ENCODE measurements at places on chromosomes 2 and 18.

DNA sequence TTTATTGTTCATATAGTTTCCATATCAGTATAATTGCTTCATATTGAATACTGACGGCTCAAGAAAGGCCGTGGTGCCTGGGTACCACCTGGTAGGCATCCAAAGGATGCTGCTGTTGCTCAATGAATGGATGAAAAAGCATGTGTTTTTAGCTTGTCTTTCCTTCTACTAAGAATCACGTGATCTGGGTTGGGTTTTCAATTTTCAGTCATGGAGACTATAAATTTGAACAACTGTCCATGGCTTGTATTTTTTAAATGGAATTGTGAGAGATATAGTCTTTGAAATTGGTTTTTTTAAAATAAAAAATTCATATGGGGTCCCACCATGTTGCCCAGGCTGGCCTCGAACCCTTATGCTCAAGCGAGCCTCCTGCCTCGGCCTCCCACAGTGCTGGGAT lies 25.3 kb downstream of the EMILIN2 start:
- DNase-seq: no peak

GRCh38 chr2:71781695-71782228 lies 328.4 kb downstream of the DYSF start:
- no peak for DNase-seq

DNA sequence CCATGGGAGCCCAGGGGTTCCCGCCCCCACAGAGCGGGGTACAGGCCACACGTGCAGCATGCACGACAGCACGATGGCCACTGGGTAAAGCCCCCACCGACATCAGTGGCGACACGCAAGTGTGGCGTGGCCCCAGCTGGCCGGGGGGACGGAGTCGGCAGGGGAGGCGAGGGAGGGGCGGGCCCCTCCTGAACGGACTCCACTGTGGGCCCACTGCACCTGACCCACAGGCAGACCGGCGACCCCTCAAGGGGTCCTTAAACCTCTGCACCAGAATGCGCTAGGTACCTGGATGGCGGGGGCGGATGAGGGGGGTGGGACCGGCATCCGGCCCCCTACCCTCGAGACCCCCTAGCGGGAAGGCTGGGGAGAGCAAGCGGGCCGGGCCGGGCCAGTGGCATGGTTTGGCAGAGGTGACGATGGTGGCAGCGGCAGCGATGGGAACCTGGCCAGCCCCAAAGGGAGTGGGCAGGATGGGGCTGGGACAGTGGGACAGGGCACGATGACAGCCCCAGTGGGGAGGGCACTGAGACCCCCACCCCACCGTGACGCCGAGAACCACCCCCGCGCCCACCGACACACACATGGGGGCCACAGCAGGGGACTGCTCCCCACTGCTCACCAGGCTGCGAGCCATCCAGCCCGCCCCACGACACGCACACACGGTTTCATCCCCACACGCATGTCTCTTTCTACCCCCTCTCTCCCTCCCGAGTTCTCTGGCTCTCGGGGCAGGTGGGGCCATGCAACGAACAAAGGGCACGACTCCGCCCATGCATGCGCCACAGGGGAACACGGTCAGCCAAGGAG lies 91.9 kb upstream of the ANKRD30BL start:
- DNase-seq: no peak

DNA sequence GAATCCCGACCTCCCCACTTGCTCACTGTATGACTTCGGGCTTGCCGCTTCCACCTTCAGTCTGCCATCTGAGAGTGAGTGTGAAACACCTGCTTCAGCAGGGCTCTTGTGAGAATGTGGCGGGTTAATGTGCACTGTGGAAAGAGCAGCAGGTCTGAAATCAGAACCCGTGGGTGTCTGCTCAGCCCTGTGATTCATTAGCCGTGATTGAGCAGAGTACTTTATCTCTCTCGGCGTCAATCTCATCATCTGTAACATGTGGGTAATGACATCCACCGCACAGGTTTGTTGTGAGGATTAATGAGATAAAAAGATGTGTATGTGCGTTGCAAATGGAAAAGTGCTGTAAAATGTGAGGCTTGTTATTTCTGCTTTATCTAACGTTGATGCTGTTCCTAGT lies 128.6 kb downstream of the LRATD1 start:
- DNase-seq: no peak

DNA sequence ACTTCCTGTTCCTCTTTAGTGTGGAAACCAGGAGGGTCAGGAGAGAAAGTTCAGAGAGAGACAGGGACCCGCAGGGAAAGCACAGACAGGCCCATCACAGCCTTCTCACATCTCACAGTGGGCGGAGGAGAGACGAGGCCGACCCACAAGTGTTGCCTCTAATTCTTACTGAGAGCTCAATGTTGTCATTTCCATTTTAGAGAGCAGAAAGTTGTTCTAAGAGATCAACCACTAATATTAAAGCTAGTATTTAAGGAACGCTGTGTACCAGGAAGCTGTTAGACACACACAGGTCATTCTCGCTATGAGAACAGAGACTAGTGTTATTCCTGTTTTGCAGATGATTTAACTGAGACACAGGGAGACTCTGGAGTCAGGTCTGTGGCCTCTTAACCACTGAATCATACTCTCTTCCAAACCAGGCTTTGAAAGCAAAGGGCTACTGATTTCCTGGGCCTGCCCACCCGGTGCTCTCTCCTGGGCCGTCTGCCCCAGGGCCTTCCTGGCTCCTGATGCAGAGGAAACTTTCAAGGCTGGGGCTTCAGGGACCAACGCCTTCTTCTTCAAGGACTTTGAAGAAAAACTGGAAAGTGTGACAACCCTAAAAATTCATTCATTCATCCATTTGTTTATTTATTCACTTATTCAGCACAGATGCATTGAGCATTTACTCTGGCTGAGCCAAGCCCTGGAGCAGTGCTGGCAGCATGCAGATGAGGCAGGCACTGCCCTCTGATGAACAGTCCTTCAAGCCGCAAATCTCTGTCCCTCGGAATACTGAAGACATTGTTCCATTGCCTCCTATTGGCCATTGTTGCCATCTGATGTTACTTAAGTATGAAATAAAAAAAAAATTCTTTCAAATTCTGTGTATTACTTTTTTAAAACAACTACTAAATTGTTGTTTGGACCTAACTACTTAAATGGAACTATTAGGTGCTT lies 37.2 kb upstream of the BIN1 start:
- DNase-seq: no peak

DNA sequence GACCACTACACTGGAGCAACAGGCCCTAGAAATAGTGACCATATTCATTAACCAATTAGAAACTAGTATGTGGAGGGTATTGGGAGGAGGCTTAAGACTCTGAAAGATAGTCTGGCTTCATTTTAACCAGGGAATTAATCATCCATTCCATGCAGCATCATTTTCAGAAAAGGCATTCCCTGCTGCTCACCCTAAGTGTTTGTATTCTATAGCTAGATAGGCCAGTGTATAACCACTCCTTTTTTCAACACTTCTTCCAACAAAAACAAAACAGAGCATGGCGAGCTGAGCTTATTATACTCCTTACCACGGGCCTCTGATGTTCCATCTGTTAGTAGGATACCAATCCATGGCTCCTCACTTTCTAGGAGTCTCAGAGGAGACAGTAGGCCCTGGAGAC lies 112.0 kb upstream of the PKDCC start:
- DNase-seq: no peak

DNA sequence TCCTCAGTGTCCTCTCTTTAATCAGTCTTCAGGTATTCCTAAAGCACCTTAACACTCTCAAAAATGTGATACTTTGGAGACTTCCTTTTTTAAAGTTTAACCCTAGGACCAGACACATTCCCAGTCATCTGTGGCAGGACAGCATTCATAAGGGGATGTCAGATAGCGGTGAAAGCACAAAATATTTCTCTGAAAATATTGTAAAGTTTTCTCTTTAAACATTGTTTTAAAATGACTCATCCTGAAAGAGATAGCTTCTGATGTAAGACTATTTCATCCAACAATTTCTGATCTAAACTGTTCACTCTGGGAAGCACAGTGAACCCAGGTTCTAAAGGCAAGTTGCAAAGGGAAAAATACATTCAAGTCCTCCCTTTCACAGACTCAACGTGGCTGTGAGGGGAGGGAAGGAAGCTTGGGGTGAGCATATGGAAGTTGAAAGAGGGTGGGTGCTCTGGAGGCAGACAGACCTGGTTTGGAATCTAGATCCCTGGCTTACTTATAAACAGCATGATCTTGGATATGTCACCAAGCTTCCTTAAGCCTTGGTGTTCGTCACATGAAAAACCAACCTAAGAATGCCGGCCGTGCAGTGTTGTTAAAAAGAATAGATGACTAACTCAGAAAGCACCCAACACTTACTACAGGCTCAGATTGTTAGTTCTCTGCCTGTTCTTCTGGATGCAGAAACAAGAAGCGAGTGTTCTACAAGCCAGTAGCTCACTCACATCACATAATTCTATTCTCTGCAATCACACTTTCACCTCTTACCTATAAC lies 12.1 kb downstream of the GALNT14 start:
- no peak for DNase-seq

- DNase-seq: no peak
These were observed 216.0 kb downstream of the DSEL start for GRCh38 chr18:67300498-67300897.

- no peak for DNase-seq
These were observed 587.0 kb upstream of the DSEL start for GRCh38 chr18:68103561-68103960.

- no peak for DNase-seq
These were observed 29.9 kb upstream of the BMPR2 start for GRCh38 chr2:202346180-202346579.

DNA sequence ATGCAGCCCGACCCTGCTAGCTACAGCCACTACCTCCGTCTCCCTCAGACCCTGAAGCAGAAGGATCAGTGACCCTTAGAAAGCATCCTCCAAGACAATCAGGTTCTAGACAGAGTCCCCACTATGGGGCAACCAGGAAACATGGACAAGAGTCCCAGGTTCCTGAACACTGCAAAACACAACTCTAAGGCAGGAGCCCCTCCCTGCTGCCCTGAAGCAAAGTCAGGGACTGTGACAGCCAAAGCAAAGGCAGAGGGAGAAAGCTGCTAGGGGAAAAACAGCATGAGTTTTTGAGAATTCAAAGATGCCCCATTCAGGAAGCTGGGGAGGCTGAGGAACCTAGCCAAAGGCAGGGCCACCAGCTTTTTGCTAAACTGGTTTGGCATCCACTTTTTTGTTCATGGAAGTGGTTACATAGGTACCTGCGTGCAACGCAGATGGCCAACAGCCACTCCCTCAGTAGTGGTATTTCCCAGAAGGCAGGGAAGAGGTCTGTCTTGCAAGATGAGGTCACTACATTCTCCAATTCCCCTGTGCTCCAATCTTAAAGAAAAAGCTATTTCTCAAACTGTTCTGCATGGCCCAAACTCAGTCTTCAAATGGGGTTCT lies 33.2 kb downstream of the MYO5B start:
- DNase-seq: no peak

- peak; percentile 8 for DNase-seq
These were observed 11.3 kb downstream of the GFPT1 start for GRCh38 chr2:69375494-69376353.

- DNase-seq: no peak
These were observed 2.0 kb downstream of the ANKRD44 start for GRCh38 chr2:197308585-197308984.

DNA sequence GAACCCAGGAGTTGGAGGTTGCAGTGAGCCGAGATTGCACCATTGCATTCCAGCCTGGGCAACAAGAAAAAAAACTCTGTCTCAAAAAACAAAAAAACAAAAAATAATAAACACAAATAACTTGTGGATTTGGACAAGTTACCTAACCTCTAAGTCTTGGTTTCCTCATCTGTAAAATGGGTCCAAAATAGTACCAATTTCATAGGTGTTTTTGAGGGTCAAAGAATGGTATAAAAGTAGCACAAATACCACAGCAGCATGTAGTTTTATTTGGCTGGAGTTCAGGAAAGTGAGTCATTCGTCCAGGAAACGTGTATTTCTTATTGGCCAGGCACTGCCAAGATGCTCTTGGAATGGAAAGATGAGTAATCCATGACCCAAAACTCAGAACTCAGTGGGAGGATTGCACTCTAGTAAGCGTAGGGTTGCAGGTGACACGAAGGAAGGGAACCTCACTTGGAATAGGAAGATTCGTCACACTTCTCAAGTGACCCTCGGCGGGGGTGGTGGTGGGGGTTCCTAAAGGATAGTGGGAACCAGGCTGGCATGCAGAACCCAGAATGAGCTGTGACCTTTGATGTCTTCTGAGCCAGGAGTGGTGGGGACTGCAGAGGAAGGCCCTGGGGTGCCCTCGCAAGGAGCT lies 24.4 kb downstream of the GRHL1 start:
- DNase-seq: no peak

Data from GDM1 (cell line).